ENCODE measurements at places on chromosomes 12 and 14.

- no peak for DNase-seq
Observed at GRCh38 chr12:88516811-88517210, 63.5 kb downstream of the KITLG start.

DNA sequence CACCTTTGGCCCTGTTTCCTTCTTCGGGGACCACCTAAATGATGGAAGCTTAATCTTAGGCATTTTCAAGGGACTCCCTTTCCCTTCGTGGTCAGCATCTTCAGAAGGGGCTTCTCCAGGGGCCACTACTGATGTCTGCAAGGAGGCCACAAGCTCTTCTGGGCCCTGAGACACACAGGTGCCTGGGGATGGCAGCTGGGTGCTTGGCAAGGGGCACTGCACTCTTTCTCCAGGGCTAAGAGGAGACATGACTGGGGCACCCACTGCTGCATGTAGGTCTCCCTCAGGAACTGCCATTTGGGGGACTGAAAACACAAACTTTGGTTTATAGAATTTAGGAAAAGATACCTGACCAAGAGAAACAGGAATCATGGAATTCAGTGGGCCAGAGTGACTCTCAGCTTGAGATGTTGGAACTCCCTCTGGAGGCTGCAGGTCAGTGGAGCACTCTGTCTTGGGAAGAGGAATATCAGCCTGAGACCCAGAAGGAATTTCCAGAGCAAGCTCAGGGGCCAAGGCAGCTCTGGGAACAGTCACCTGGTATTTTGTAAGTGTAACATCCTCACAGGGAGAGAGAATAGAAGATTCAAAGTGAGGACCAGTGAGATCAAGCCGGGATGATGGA lies 16.0 kb downstream of the PLD4 start:
- DNase-seq, result no peak

DNA sequence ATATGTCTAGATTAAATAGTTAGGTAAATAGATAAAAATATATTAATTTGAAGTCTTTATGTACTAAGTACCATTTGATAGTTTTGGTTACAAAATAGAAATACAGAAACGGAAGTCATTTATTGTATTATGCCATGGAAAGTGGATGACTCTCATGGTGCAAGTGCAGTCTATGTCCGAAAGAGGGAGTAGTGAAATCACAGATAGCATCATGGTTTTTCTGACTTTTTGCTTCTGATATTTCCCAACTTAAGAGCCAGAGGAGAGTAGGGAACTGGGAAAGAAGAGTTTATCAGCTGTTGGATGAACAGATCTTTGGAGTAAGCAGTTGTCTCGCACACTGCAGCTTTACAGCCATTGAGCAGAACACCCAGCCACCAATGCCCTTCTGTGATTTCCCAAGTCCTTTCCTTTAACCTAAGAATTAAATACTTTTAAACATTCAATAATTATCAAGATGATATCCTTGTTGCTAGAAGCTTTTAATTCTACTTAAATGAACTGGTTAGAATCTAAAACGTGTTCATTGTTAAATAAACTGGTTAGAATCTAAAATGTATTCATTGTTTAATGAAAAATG lies 18.4 kb upstream of the SRGAP1 start:
- DNase-seq, result no peak

GRCh38 chr12:89825591-89826449 lies 117.2 kb upstream of the ATP2B1 start:
- no peak for DNase-seq

GRCh38 chr12:113996026-113996425 lies 29.9 kb upstream of the RBM19 start:
- DNase-seq, result no peak

DNA sequence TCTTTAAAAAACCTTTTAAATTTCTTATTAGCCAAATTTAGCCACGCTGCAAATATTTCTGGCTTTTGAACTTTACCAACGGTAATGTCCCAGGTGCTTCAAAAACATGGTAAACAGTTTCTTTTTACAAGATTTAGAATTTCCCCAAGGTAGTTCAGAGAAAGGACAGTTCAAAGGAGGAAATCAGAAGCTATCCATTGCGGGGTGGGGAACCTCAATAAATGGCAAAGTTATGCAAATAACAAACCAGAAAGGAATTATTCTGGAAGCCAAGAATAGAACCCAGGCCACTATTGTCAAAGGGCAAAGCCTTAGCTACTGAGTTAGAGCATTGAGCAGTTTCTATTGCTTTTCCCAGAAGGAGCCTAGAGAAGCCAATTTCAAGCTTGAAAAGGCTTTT lies 62.3 kb downstream of the PDE6H start:
- no peak for DNase-seq

DNA sequence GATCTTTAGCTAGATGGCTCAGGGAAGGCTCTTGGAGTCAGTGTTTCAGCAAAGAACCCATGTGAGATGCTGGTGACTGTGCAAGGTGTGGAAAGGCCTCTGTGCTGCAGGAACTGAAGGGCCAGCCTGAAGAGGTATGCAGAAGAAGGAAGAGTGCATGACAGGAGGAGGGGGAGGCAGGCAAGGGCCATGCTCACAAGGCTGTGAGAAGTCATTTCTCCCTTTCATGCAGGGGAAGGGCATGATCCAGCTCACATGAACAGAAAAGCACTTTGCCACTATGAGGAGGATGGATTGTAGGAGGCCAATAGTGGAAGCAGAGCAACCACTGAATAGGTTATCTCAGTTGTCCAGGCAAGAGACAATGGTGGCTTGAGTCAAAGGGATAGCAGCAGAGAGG lies 83.7 kb downstream of the SSPN start:
- DNase-seq, result no peak

- DNase-seq, result no peak
Observed at GRCh38 chr12:34219046-34219770, 196.9 kb downstream of the ALG10 start.

GRCh38 chr14:35158951-35159653 lies 36.8 kb downstream of the PRORP start:
- DNase-seq, result no peak

All from effector CD4-positive, alpha-beta T cell (primary cell).